Upper lobe of right lung (tissue), 1 donor: ENCODE measurements at places on chromosomes 7 and 10. TPM values are rescaled to one million over a fixed set of nuclear protein-coding genes. Genes with fewer than 3 reads are reported as not detected.

CPVL gene
- 31.9 TPM for total RNA-seq

FEZF1 gene
- not detected for total RNA-seq

- no peaks in the 10 kb centered on the region for H3K27me3 ChIP-seq
- no peak overlapping the region for H3K4me3 ChIP-seq
- H3K4me1 ChIP-seq, result peaks cover 6% of the 10 kb centered on the region
- no peaks in the 10 kb centered on the region for H3K36me3 ChIP-seq
Measured at GRCh38 chr7:50287129-50287528, 17.4 kb upstream of the IKZF1 start.

DNA sequence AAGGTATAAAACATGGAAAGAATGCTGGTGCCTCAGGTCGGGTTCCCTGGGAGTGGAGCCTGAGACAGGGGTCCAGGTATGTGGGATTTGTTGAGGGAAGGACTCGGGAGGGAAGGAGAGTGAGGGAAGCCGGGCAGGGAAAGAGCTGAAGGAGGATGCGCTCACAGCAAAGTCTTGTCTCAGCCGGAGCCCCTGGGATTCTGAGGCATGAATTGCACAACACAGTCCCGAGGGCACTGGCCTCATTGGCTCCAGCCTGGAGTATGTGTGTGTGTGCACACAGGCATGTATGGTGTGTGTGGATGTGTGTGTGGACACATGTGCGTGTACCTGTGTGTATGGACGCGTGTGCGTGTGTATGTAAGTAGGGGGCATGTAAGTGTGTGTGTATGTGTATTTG lies 87.4 kb downstream of the WDFY4 start:
- H3K4me1 ChIP-seq, result no peaks in the 10 kb centered on the region
- H3K27ac ChIP-seq, result no peak overlapping the region
- DNase-seq, result no peak
- no peak overlapping the region for H3K4me3 ChIP-seq
